Stimulated activated CD4-positive, alpha-beta T cell treated with anti-CD3 and anti-CD28 coated beads, TNF-alpha, amount 100 ng/mL, for 48 hours (primary cell): ENCODE measurements at places on chromosomes 5 and 9.

DNA sequence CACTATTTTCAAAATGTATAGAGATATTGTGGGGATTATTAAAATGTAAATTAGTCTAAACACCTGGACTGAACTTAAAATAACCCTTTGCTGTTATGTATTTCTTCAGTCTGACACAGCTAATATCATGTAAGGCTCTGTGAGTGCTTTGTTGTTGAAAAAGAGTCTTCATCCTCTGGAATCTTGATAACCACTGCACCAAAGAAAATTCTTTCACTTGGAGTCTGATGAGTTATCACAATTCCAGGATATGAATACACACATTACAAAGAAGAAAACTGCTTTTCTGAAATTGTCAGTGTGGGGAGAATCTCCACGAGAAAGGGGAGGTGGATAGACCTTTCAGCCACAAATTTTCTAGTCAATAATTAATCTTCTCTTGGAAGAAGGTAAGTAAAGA lies 42.3 kb upstream of the TARS1 start:
- DNase-seq = no peak

GRCh38 chr5:135323227-135323626 lies 75.8 kb downstream of the MACROH2A1 start:
- DNase-seq = no peak

DNA sequence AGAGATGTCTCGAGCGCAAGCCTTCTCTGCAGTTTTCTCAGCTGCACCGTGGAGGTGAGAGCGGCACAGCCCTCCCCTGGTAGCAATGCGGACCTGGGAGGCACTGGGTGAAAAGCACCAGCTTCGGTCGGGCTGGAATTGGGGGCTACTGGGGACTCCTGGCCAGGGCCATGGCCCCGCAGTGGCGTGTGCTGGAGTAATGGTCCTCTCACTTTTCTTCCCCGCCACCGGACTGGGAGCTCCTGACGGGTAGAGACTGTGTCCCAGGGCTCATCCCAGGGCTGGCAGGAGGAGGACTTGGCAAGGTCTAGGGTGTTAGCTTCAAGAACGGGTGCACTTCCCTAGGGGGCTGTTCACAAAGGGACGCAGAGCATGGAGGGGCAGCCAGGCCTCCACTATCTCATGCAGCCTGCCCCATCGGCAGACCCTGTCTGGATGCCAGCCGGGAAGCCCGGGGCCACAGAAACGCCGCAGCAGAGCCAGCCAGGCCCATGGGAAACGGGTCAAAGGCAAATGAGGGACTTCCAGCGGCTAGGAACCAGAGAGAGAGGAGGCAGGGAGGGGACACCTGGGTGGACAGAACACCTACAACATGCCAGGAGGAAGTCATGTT lies 92.6 kb upstream of the MVB12B start:
- no peak for DNase-seq

- no peak for DNase-seq
These were observed 1.5 kb downstream of the FAM170A start for GRCh38 chr5:119630752-119631440.

GRCh38 chr5:81808106-81808505 lies 57.2 kb upstream of the SSBP2 start:
- DNase-seq = no peak

DNA sequence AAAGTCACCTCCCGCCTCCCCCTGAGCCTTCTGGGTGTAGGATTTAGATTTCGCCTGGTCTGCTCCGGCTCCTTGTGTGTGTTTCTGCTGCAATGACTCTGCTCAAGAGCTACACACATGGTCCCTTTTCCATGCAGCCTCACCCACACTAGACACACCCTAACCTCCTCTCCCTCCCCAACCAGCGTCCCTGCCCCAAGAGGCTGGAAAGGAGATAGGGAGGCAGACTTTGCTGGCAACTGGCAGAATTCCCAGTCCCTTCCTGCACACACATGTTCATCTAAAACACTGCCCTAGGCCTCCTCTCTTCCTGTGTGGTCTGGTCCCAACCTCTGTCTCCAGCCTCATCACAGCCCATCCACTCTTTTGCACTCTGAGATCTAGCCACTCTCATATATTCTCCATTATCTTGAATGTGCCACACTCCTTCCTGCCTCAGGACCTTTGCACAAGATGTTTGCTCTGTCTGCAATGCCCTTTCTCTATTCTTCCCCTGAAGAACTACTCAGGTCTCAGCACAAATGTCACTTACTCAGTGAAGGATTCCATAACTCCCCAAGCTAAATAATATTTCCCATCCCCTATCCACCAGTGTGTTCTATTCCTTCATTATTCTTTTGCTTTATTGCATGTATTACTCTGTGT lies 253.8 kb downstream of the CDK5RAP2 start:
- no peak for DNase-seq

DNA sequence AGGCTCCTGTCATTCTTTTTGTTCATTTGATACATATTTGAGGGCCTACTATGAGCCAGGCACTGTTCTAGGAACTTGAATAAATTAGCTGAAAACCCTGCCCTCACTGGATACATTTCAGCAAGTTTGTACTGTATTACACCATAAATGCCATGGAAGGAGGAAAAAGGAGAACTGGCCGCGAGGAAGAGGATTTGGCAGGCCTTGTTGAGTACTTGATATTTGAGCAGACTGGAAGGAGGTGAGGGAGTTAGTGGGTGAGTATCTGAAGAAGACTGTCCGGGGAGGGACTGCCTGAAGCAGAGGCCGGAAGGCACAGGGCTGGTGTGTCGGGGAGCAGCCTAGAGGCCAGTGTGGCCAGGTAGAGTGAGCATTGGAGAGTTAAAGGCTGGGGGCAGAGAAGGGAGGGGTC lies 4.5 kb downstream of the SNX30 start:
- DNase-seq = no peak

DNA sequence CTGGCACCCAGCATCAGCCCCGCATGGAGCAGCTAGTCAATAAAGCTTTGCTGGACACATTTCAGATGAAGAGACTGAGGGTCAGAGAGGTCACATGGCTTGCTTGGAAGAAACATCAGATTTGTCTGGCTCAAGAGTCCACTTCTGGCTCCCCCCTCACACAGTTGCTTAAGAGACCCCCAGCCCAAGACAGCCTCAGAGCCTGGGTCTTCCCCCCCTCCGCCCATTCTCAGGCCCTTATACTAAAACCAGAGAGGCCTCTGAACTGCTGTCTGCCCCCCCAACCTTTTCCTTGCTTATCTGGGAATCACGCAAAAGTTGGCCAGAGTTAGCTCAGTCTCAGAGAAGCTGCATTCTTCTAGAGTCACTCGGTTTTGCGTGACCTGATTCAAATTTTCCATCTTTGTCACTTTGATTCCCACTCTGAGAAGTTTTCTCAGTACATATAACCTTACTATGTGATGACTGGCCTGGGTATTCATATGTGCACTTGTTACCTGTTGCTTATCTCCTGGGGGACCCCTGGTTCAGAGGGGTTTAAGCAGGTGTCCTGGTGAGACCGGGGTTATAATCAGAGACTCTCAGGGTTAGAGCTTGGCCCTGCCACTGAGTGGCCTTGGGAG lies 145.4 kb upstream of the IER5L start:
- no peak for DNase-seq
